ENCODE measurements at places on chromosomes 2 and 18.

DNA sequence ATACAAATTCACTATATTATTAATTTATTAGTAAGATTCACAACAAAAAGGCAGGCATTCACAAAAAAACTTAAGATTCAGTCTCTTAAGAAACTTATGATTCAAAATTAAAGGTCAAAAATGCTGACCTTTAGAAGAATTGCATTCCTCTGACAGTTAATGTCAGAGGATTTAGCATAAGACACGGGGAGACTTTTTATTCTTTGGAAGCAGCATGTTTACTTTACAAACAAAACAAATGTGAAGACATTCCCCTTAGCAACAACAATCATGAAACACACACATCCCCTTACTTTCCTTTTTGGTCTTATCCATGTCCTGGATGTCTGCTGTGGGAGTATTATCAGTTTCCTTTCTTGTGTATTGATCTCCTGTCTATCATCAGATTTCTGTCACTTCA, 117.1 kb downstream of the RAD51AP2 start:
- DNase-seq: no peak

- no peak for DNase-seq
Observed at GRCh38 chr2:206971805-206972204, 32.5 kb downstream of the CPO start.

DNA sequence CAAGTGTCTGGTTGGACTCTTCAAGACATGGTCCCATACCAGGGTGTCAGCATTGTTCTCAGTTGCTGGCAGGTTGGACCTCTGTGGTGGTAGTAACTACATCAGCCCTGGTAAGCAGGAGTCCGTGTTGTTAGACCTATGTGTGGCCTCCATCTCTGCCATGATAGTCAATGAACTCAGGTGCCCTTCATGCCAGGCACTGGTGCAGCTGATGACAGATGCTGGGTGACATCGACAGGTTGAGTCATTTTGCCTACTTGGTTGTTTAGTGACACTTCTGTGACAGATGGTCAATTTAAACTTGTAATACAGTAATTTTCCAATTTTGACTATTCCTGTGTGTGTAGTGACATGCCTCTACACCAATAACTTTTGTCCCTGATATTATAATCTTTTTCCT, 189.7 kb downstream of the SP3 start:
- no peak for DNase-seq

DNA sequence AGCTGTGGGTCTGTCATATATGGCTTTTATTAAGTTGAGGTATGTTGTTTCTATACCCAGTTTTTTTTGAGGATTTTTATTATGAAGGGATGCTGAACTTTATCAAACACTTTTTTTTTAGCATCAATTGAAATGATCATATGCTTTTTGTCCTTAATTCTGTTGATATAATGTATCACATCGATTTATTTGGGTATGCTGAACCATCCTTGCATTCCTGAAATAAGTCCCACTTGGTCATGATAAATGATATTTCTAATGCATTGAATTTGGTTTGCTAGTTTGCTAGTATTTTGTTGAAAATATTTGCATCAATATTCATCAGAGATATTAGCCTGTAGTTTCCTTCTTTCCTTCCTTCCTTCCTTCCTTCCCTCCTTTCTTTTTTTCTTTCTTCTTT, 22.5 kb upstream of the CWC22 start:
- DNase-seq: no peak

- DNase-seq: peak; percentile 25
Observed at GRCh38 chr2:105294844-105295481, 34.6 kb downstream of the TGFBRAP1 start.

DNA sequence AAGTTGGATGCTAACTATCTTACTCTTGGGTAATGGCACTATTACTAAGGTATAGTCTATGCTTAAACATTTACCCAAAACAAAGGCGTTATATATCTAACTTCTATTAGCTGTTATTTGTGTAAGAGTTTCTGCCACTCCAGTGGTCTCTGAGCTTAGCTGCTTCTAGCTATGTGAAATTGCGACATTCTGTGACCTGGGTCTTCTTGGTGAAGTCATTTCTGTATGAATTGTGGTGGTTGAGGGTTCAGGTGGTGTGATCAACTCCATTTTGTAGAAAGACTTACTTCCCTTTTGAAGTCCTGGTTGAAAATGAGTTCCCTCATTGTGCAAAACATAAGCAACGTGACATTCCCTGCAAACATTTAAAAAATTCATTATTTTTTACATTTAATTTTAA, 221.6 kb downstream of the PIK3C3 start:
- no peak for DNase-seq

DNA sequence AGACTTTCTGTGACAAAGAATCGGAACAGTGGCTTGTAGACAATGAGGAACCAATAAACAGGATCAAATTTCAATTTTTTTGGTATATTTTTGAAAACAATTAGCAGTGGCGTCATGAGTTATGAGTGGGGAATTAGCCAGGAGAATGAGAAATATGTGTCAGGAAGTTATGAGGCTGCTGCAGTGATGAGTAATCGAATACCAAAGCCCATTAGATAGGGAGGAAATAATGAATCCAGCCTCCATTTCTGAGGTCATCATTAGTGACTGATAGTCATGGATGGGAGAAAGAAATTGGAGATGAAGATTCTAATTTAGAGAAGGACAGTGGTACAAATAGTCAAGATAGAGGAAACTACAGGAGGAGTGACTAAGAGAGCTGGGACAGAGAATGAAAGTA, 673.1 kb upstream of the VRK2 start:
- DNase-seq: no peak

DNA sequence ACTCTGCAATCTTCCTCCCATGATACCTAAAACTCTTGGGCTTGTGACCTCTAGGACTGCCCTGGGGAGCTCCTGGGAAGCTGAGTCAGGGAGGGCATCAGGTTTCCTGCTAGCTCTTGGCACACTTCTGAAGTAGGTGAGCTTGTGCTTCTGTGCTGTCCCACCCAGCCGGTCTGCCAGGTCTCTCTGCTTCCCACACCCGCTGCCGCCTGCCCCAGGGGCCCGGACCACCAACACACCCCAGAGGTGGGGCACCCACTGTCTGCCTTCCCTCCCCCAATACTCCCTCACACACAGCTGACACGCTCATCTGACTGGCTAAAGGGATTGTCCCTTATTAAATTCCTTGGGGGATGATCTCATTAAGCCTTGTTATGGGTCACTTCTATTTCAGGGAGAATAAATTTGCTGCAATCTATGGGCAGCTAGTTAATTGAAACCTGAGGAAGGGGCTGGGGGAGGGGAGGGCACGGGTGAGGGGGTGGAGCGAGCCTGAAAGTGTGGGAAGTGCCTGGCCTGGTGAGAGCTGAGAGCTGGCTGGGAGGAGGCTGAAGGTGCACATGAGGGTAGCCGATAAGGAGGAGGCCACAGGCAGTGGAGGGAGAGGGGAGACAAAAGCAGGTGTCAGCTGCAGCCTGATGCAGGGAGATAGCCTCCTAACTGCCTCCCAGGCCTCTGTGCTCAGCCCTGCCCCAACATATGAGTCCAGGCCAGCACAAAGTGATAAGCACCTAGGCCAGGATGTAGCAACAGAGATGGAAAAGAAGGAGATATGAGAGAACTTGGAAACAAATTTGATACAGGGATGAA, 48.8 kb downstream of the HAUS1 start:
- DNase-seq: no peak

- no peak for DNase-seq
Observed at GRCh38 chr2:120865656-120866055, 130.0 kb downstream of the GLI2 start.

Data from CD4-positive, alpha-beta T cell treated with Interleukin-17A for 1 hour (primary cell).